Adrenal gland (tissue), 19 donors: ENCODE measurements at places on chromosomes 5 and 9. TPM values are rescaled to one million over a fixed set of nuclear protein-coding genes. Genes with fewer than 3 reads are reported as not detected.

Gene SLC1A3
- 60.1 TPM for total RNA-seq

Gene SHB
- total RNA-seq = 19.0 TPM

DNA sequence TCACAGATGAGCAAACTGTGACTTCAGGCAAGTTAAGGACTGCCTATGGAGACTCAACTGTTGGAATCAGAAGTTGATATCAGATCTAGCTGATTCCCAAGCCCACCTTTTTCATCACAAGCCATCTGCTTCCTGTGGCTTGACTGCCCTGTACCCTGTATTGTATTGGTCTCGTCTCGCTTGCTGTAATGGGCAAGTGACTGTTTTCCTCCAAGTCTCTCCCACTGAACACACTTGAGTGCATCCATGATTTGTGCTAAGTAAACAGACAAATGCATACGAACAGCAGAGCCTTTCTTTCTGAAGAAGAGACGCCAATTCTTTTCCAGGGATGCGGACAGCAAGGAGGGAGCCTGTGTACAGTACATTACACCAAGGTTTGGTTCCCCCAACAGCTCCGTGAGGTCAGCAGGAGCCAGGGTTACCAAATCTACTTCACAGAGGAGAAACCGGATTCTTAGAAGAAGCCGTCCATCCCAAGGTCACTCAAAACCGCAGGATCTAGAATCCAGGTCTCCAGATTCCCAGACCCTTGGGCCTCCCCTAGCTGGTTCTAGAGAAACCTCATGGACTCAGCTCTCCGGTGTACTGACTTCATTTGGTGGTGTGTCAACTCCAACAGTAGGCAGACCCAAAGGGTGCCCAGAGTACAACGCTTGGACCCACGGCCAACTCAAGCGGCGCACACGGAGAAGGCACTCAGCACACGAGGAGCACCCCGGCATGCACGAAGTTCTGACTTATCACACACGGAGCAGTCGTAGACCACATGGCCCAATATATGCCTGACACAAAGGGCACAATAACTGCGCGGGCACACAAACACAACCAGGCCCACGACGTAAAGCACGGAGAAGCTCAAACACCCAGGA lies 1.1 kb downstream of the BAG1 start:
- DNase-seq = no peak

GRCh38 chr9:132384376-132384775 lies 22.3 kb downstream of the TTF1 start:
- DNase-seq = no peak

DNA sequence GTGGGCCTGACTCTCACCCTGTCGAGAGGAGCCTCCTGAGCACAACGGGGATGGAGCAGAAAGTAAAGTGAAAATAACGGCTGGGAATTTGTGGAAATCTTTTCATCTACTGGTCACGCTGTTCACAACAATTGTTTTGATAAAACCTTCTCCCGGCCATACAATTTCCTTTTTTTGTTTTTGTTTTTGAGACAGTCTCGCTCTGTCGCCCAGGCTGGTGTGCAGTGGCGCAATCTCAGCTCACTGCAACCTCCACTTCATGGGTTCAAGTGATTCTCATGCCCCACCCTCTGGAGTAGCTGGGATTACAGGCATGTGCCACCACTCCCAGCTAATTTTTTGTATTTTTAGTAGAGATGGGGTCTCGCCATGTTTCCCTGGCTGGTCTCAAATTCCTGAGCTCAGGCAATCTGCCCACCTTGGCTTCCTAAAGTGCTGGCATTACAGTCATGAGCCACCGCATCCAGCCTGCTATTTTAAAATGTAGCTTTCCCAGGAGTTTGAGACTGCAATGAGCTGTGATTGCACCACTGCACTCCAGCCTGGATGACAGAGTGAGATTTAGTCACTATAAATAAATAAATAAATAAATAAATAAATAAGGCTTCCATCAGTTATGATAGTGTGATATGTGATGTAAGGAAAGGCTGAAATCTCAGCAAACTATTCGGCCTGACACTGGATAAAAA lies 73.5 kb upstream of the PTGER4 start:
- no peak for DNase-seq

DNA sequence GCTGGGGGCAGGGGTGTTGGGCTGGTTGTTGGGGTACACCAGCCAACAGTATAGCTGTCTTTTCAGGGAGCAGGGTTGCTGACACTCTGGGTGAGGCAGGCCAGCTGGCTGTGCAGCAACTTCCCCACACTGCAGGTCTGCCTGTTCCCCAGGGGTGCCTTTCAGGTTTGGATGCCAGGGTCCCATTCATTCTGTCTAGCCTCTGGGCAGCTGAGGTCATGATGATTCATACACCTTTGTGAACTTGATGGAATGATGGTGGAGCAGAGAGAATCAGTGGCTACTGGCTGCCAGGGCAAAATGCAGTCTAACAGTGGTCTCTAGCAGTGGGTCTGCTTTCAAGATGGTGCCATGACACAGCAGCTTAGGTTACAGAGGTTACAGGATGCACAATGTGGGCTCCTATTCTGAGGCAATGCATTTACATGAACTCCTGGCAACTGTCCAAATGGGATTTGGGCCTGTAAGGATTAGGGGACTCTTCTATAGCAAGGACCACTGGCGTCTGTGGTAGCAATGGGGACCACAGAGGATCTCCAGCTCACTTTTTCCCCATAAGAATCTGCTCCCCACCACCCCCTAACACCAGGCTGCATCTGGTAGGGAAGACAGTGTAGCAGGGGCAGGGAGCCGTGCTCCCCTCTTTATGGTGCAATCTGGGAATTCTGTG lies 103.7 kb downstream of the FEM1C start:
- DNase-seq = no peak

DNA sequence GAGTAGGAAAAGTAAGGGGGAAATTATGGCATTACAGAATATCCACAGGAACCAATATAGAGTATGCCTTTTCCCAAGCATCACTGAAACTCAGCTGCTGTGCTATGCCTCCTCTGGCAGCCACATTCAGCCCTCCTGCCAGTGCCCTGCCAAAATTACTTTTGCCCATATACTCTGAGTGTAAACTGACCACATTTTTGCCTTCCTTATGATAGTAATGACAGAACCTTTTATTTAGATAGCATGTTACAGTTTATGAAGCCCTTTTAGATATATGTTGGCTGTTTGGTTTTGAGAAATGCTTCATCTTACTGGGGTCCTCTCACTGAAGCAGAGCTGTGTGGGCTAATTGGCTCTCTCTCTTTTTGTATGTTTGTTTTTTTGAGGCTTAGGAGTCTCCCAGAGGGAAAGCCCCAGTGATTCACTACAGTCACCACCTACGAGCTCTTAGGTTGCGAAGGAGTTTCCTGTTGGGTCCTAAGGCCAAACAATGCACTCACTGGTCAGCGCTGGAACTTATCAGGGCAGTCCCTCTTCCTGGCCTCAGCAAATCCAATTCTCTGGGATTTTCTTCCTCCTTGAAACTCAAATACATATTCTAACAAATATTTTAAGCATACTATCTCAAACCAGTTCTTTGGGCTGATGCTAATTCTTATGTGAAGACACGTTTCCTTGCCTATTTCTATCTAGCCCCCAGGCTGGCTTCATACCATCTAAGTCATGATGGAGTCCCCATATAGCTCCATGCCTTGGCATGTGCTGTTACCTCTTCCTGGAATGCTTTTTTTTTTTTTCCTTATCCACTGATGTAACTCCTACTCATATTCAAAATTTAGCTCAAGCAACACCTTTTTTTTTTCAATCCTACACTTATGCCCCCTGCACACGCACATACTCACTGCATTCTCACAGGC lies 3.7 kb downstream of the PHF24 start:
- DNase-seq = no peak

- no peak for DNase-seq
Measured at GRCh38 chr9:29290516-29290915, 1717.2 kb upstream of the C9orf72 start.

DNA sequence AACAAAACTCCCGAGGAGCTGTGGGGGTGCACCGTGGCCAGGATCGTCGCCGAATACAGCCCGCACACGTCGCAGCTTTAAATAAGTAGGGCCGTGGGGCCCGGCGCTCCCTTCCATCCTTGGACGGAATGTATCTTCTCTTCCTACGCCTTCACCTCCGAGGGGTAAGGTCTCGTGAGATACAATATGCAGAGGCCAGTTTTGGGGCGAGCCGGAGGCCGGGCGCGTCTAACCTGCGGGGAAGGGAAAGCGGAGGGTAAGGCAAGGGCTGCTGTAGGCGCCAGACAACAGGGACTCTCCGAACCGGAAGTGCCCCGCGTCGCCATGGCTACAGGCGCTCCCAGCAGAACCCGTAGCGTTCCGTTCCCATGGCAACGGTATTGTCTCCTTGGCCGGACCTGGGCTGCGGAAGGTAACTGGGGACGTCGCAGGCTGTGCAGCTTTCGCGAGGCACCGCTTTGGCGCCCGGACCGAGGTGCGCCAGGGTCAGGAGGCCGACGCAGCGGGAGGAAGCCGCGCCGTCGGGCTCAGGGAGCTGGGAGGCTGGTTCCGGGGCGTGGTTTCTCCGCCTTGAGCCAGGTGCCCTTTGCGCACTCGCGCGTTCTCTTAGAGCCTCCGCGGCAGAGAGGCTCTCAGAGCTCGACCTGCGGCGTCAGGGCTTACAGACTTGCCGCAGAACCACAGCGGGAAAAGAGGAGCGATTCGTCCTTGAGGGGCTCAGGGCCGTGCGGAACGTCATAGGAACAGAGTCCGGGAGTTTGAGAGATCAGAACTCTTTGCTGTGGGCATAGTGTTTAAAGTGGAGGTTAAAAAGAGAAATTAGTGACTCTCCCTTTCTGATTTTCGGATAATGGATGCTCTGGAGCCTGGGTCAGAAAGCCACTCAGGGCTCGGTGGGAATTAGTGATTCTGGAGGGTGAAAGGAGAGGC lies at the start of gene TTC23L:
TSS of gene TTC23L (plus strand) at position 380 of the 930 bp plus-strand sequence. CDS start 1,508 bp downstream, outside the sequence.
- DNase-seq = peak; percentile 96

DNA sequence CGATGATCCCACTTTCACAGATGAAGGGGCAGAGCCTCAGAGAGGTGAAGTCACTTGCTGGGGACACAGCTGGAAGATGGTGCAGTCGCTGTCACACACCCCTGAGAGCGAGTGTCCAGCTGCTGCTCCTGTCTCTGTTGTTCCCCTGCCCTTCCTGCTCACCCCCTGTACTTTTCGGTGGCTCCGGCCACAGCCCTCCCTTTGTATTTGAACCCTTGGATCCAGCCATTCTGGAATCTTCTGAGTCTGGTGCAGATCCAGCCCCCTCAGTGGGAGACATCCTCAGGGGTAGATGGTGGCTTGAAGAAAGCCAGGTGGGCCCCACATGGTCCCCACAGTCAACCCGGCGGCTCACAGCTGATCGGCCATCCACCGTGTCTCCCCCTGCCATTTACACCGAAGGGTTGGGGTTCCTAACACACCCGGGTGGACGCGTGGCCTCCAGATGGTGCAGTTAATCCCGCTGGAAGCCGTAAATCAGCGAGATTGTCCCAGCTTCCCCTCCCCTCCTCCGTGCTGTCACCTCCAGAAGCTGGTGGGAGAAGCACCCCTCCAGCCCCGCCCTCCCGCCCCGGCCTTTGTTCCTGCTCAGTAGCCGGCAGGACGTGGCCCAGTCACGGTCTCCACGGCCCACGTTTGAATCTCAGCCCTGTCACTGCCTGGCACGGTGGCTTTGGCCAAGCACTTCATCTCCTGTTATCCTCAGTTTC lies 204.8 kb downstream of the C9orf50 start:
- DNase-seq = no peak

DNA sequence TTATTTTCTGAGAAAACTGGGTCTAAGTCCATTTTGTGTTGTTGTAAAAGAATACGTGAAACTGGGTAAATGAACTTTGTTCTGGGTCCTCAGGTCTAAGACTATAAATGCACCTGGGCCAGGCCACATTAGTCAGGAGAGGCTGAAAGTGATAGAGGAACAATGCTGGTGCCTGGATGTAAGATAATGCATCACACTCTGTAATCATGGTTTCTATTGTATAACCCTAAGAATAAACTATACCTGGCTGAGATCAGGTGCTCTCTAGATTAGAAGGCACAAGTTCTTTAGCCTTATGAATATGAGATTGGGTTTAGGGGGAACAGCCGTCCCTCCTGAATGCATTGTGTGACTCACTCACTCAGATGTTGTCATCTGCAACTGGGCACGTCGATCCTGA lies 675.5 kb downstream of the HTR1A start:
- no peak for DNase-seq

DNA sequence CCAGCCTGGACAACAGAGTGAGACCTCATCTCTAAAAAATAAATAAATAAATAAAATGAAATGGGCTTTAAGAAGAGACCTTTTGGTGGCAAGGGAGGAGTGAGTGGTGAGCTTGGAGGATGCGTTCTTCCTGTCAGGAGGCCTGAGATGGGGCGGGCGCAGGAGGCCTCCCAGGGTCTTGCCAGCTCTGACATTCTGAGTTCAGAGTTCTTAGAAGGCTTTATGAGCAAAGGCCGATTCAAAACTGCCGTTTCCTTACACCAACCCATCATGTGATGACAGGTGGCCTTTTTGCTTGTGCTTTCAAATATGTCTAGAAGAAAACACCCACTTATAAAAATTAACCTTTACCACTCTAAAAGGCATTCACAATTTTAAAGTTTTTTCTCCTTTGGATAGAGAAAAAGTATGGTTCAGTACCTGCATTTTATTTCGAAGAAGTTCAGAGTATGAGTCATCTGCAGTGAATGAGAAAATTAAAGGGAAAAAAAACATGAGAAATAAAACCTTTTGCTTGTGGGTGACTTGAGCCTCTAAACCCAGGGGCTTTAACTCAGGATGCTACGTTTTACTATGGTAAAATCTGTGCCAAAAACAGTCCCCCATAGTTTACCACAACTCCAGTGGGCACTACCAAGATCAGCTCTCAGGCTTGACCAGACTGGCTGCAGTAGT lies 157.4 kb upstream of the OTULINL start:
- DNase-seq = no peak

DNA sequence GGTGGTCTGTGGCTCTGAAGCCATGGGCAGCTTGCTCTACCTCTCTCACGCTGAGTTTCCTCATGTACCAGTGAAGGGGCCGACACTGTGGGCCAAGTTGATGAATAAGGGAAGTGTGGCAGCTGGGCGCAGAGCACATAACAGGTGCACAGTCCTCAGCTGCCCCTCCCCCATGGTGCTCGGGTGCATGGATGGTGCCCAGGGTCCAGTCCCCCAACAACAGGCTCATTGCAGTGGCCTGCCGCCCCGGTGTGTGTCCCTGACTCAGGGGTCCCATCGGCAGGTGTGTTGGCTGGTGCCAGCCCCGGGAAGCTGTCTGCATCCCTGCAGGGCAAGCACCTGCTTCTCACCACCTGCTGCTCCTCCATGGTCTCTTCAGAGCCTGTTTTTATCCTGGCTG lies 36.6 kb downstream of the COL5A1 start:
- no peak for DNase-seq

DNA sequence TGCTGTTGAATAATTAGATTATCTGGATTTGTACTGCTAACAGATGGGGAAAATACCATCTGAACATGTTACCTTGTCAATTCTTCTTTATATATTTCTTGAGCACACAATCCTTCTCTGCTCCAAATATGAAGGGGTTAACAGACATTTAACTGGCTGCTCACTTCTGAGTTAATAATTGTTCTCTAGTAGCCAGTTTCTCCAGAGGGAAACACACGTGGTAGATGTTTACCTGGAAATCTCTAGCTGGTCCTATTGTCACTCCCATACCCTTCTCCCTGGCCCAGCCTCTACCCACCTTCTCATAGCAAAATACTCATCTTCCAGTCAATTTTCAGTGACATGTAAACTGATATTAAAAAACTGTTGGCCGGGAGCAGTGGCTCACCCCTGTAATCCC lies 101.5 kb upstream of the ZNF462 start:
- no peak for DNase-seq
